H9 (cell line): ENCODE measurements at places on chromosomes 13 and 19. TPM values are rescaled to one million over a fixed set of nuclear protein-coding genes. Genes with fewer than 3 reads are reported as not detected.

- DNase-seq: no peak
Measured at GRCh38 chr19:16637535-16637934, 9.5 kb upstream of the MED26 start.

DNA sequence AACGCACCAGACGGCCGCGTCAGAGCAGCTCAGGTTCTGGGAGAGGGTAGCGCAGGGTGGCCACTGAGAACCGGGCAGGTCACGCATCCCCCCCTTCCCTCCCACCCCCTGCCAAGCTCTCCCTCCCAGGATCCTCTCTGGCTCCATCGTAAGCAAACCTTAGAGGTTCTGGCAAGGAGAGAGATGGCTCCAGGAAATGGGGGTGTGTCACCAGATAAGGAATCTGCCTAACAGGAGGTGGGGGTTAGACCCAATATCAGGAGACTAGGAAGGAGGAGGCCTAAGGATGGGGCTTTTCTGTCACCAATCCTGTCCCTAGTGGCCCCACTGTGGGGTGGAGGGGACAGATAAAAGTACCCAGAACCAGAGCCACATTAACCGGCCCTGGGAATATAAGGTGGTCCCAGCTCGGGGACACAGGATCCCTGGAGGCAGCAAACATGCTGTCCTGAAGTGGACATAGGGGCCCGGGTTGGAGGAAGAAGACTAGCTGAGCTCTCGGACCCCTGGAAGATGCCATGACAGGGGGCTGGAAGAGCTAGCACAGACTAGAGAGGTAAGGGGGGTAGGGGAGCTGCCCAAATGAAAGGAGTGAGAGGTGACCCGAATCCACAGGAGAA is 1.9 kb downstream of the PPP1R12C start:
- DNase-seq: no peak

GRCh38 chr13:36323951-36324566 is 22.1 kb downstream of the SPART start:
- no peak for DNase-seq

Gene KCNJ14
- total RNA-seq: 1.1 and 1.2 TPM in 2 replicates

DNA sequence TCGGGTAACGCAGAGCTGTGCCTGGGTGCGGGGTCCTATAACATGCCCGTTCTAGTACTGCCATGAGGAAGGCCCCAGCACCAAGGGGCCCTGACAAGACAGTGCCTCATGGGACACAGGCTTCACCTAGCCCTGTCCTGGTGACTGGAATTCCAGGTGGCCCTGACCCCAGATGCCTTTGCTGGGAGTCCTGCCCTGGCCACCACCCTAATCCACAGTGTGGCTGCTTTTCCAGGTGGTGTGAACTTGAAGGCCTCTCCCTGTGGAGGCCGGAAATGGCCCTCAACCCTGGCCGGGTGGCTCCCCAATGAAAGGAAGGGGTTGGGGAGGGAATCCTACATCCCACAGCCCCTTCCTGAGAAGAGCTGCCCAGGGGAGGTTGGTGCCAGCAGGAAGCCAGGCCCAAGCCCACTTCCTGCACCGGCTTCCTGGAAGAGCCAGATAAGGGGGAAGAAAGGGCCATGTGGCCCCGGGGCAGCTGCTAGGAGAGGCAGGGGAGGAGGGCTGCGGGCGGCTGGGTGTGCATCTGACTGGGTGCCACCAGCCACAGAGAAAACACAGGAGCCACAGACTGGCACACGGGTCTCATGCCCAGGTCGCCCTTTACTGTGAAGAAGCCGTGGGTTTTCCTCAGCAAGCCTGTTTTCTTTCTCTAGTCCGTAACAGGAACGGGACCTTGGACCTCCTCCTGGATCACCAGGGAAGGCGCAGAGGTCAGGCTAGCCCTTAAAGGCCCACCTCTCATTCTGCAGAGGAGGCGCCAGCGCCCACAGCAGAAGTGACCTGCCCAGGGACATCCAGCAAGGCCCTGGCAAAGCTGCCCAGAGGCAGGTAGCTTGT is 4.7 kb downstream of the LSM4 start:
- no peak for DNase-seq

DNA sequence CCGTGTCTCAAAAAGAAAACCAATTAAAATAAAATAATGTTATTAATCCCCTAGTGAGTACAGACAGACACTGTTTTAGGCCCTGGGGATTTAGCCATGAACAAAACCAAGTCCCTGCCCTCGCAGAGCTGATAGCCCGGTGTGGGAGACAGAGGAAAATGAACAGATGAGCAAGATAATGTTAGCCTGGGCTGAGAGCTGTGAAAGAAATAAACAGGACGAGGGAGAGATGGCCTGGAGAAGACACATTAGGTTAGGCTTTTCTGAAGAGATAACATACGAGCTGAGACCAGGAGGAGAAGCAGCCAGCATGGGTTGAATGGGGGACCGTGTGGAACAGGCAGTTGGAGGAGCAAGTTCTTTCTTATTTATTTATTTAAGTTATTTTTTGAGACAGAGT is 9.0 kb downstream of the RELB start:
- DNase-seq: no peak

DNA sequence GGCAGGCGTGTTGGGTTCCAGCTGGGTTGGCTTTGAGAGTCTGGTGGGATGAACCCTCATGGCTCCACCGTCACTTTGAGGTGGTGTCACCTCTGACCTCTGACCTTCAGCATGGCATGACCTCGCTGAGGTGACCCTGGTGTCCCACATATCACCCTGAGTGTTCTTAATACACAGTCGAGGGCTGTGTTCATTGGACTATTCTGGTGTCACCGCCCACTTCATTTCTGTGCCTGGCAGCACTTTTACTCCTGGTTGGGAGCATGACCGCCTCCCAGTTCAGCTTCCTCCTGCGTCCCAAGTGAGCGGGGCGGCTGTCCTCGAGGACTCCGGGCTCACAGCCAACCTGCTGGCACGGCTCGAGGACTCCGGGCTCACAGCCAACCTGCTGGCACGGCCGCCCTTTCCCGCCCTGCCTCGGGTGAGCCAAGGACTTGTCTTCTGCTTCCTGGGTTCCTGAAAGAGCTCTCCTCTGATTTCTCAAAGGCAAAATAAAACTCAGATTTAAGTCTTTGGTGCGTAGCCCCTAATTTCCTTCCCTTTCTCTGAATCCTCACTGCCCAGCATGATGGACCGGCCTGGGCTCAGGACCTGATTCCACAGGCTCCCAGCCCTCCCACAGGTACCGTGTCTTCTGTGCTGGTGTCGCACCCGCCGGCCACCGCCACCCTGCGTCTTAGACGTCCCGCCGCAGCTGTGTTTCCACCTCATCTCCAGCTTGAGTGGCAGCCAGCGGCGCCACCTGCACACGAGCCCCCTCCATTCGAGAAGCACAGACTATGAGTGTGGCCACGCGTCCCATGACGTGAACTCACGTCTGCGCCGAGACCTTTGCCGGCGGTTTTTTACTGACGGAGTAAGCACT is 10.4 kb downstream of the ATP4B start:
- no peak for DNase-seq

Gene CDC42EP5
- total RNA-seq: 1.6 and 2.9 TPM in 2 replicates

DNA sequence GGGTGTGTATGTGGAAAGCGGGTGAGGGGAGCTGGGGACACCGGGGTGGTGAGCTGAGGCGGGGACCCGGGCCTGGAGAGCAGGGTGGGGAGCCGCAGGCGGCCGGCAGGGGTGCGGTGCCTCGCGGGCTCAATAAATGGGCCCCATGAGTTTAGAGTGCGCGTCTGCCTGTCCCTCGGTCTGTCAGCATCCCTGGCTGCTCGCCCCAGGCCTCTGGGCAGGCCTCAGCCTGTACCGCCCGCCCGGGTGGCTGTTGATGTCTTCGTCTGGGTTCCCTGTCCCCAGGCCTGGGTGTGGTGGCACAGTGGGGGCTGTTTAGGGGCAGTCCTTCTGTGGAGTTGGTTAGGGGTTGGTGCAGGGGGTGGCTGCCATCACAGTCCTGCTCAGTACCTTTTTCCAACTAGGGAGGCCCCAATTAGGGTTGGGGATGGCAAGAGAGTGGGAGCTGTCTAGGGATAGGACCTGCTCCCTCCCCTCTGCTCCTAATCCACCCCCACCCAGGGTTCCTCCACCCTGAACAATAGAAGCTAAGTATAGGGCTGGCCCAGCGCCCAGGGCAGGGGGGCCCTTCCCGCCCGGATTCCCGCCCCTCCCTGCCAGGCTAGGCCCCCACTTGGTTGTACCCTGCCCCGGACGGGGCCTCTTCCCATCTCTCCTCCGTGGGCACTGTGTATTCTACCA is 12.2 kb downstream of the CIC start:
- peak; percentile 52 for DNase-seq

- DNase-seq: no peak
Measured at GRCh38 chr13:88417801-88418200, 746.6 kb downstream of the SLITRK5 start.

DNA sequence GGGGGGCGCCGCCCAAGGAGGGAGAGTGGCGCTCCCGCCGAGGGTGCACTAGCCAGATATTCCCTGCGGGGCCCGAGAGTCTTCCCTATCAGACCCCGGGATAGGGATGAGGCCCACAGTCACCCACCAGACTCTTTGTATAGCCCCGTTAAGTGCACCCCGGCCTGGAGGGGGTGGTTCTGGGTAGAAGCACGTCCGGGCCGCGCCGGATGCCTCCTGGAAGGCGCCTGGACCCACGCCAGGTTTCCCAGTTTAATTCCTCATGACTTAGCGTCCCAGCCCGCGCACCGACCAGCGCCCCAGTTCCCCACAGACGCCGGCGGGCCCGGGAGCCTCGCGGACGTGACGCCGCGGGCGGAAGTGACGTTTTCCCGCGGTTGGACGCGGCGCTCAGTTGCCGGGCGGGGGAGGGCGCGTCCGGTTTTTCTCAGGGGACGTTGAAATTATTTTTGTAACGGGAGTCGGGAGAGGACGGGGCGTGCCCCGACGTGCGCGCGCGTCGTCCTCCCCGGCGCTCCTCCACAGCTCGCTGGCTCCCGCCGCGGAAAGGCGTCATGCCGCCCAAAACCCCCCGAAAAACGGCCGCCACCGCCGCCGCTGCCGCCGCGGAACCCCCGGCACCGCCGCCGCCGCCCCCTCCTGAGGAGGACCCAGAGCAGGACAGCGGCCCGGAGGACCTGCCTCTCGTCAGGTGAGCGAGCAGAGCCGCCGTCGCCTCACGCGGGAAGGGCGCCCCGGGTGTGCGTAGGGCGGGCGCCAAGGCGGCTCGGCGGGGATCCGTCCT is at the start of gene RB1:
TSS of gene RB1 (plus strand) at position 393 of the 784 bp plus-strand sequence. CDS start at position 555, 162 bp downstream.
- peak; percentile 71 for DNase-seq

DNA sequence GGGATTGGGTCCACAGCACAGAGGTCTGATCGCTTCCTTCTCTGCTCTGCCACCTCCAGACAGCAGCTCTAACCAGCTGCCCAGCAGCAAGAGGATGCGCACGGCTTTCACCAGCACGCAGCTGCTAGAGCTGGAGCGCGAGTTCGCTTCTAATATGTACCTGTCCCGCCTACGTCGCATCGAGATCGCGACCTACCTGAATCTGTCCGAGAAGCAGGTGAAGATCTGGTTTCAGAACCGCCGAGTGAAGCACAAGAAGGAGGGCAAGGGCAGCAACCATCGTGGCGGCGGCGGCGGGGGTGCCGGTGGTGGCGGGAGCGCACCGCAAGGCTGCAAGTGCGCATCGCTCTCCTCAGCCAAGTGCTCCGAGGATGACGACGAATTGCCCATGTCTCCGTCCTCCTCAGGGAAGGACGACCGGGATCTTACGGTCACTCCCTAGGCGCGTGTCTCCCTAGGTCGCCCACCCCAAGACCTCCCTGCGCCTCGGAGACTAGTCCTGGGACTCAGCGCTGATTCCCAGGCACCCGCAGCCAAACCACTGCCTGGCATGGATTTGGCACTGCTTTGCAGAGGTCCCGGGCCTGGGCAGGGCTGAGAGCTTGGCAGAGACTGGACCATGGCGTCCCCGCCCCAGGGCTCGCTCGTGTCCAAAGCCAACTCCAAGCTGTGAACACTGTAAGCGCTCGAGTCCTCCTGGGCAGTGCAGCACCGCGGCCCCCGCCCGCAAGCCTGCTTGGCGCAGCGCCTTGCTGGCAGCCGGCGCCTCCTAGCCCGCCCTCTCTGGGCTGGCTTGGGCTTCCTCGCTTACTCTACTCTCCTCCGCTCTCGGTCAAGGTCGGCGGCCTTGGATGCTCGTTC is 1.5 kb downstream of the GSX1 start:
- DNase-seq: no peak

Gene ZNF44
- total RNA-seq: 6.6 and 6.9 TPM in 2 replicates

Gene FPR2
- not detected in 2 replicates for total RNA-seq

GRCh38 chr19:45774765-45775164 is 5.7 kb upstream of the SIX5 start:
- peak; percentile 94 for DNase-seq

DNA sequence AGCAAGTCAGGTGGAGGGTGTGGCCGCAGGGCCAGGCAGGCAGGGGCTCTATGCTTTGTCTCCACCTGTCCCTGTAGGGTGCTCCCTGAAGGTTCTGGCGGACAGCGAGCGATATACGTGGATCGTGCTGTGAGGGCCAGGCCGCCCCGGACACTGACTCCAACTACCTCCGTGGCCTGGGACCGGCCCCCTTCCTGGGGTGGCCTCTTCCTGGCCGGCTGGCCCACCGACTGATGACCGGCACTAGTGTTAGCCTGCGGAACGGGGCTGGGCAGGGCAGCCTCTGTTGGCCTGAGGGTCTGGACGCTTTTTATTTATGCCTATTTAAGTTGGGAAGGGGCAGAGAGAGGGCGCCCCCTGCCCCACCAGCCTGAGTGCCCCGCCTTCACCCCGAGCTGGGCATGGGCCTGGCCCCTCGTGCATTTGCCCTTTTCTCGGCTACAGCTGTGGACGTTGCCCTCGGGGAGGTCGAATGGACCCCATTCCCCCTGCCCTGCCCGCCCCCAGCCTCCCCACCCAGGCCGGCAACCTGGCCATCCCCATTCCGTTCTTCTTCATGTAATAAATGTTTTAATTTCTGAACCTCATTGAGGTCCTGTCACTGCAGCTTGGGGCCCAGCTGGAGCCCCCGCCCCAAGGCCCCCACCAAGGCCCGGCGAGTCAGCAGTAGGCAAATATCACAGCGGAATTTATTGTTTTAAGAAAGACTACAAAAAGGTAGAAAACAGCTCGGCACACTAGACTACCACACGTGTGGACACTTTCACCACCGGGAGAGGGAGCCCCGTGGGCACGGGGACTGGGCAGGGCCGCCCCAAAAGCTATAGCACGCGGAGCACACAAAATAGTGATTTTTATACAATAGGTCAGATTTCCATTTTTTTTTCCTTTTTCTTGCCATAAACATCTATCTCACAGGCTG is 8.8 kb downstream of the DCAF15 start:
- DNase-seq: peak; percentile 30

- DNase-seq: no peak
Measured at GRCh38 chr13:108070925-108071324, 144.4 kb downstream of the LIG4 start.

DNA sequence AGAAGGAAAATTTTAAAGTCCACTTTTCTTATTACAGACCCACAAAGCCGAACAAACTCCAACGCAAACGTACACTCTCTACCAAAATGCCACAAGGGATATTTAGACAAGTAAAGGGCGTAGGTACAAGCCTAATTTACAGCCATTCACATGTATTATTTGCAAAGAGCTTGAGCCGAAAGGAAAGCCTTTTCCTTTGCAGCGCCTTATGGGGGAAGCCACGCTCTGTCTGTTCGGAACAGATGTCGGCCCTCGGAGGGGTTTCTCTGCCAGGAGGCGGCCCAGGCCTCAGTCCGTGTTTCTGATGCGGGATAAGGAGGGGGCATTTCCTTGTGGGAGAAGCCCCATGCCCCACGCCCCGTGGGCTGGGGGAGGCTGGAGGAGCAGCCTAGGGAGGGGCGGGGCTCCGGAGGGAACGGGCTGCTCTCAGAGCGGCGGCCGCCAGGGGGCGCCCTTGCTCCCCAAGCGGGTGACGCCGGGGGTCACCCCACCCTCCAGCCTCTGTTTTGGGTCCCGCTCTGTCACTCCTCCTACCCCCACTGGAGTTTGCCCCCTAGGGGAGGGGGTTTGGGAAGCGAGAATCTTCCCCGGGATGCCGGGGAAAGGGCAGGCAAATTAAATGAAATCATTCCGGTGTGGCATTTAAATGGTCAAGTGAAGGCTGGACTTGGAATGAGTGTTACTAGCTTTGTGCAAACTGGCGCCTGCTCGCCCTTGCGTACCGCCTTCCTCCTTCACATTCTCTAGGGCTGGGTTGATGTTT is 2.9 kb downstream of the HTR2A start:
- DNase-seq: peak; percentile 78
